Trophoblast cell (in vitro differentiated cells and primary cell): ENCODE measurements at places on chromosomes 1 and 21.

GRCh38 chr21:34531399-34531798 is 19.4 kb upstream of the KCNE1 start:
- DNase-seq = no peak

DNA sequence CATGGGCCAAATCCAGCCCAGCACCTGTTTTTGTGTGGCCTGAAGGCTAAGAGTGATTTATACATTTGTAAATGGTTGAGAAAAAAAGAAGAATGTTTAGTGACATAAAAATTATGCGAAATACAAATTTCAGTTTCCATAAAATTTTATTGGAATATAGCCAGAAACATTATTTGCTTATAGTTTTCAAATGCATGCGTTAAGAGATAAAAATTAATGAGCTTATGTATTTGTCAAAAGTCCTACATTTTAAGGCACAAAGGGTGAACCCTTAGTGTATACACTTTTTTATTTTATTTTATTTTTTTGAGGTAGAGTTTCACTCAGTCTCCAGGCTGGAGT is 2.1 kb downstream of the MORC3 start:
- no peak for DNase-seq

DNA sequence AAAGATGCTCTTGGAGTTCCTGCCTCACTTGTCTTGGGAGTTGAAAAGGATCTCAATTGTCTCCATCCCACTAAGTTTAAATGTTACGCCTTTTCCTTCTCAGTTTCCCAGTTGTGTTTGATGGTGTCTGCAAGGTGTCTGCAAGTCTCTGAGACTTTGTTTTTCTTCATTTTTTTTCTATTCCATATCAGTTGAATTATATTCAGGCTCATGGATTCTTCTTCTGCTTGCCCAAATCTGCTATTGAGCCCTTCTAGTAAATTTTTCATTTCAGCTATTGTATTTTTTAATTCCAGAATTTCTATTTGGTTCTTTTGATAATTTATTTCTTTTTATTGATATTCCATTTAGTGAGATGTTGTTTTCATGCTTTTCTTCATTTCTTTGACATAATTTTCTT is 47.4 kb upstream of the TSHB start:
- no peak for DNase-seq

- no peak for DNase-seq
Observed at GRCh38 chr1:46613661-46614603, 2.7 kb downstream of the MOB3C start.

DNA sequence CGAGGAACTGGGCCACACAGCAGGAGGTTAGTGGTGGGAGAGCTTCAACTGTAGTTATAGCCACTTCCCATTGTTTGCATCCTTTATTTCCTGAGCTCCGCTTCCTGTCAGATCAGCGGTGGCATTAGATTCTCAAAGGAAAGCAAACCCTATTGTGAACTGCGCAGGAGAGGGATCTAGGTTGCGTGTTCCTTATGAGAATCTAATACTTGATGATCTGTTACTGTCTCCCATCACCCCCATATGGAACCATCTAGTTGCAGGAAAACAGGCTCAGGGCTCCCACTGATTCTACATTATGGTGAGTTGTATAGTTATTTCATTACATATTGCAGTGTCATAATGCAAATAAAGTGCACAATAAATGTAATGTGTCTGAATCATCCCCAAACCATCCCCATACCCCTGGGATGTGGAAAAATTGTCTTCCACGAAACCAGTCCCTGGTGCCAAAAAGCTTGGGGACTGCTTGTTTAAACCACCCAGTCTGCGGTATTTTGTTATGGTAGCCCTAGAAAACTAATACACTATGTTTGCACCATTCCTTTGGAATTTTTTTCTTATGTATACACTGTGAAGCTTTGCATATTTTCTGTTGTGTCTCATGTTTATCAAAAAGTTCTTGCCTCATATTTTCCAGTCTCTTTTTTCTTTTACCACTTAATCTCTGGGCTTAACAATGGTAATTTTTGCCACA is 136.6 kb upstream of the IVNS1ABP start:
- DNase-seq = peak; percentile 53

DNA sequence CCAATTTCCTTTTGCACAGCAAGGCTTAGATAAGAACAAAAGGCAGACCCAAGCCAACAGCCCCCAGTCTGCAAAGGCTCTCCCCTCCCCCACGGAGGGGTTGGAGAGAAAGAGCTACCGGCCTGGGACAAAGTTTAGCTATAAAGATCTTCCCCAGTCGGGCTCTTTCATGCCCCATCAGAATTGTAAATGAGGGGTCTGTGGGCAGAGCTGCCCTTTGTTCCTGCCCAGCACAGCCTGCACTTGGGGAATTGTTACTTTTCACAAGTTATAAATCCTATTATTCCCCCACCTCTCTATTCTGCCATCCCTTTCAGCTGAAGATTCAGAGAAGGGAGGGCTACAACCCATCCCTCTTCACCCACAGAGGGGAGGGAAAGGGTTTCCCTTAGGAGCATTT is 3.5 kb downstream of the MYCL start:
- no peak for DNase-seq

- no peak for DNase-seq
Observed at GRCh38 chr1:204367193-204367858, 7.6 kb upstream of the PLEKHA6 start.

DNA sequence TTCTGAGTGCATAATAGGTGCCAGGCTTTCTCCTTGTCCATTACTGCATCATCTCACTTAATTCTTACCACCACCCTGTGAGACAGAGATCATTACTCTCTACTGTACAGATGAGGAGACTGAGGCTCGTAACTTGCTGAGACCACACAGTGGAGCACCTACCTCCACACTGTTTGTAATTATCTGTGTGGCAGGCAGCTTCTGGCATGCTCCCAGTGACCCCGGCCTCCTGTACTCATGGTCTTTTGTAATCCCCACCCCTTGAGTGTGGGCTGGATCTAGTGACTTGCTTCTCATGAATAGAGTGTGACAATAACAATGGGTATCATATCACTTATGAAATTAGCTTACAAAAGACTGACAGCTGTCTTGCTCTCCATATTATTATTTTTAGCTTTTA is 407.3 kb downstream of the MATN1 start:
- DNase-seq = no peak

DNA sequence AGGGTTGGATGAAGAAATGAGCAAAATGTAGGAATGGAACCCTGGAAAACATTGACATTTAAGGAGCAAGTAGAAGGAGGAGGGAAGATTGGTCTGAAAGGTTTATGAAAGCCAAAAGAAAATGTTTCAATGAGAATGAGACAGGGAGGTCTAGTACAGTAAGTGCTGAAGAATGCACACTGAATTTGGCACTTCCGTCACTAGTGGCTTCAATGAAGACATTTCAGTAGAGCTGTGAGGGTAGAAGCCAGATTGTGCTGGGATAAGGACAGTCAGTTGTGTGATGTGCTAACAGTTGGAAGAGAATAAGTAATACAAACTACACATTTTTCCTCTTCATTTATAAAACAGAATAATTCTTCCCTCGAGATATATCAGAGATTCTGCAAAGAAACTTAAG is 17.1 kb downstream of the THEM4 start:
- DNase-seq = peak; percentile 91

- DNase-seq = no peak
Observed at GRCh38 chr1:20974069-20974468, 187.0 kb upstream of the HP1BP3 start.

DNA sequence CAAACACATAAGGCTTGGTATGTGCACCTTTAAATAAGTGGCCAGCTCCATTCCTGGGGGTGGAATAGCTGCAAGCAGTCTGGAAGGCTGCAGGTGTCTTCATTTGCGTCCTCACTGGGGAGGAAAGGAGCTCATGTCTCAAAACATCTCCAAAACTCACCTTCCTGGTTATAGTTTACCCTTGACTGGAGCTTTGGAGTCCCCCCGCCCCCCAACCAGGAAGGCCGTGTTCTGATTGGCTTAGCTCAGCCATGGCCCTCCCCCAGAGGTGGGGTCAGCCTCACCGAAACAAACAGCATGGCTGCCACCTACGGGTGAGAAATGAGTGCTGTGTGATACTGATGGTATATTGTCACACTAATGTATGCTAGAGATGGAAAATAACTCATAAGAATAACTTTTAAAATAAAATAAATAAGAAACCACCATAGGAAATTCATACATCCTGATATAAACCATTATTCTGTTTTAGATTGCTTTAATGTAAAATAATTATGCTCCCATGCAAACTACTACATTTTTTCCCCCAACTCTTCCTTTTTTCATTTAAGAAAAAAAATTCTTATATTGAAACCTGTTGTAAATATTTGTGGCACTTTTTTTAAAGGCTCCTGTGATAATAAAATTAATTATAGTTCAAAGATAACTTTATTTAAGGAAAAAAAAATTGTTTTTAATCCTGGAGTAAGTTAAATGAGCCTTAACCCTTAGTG is 90.8 kb downstream of the ZP4 start:
- peak; percentile 72 for DNase-seq

DNA sequence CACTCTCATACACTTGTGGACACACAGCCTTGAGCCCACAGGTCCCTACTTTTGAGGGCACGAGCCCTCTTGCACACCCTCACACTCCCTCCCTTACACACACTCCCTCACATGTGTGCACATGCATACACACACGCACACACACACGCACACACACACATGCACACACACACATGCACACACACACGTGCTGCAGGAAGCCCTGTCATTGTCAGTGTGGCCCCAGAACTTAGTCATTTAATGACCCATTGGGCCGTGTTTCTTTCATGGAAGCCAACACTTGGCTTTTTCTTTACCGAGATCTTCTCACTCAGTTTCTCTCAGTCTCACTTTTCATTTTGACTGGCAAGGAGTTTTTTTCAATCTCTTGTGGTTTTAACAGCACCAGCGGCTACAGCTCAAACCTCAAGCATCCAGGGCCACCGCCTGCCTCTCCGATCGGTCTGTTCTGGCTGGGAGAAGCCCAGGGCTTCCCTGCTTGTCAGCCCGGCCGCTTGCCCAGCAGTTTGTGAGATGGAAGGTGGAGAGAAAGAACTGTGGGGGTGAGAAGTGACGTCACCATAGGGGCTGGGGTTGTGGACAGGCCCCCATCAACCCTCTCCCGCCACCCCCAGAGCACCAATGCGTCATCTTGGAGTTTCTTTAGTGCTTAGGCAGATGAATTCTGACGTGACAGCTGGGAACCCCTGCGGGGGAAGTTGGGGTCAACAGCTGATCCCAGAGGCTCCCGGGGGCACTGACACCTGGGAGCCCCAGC is 15.8 kb upstream of the TNFRSF8 start:
- no peak for DNase-seq

DNA sequence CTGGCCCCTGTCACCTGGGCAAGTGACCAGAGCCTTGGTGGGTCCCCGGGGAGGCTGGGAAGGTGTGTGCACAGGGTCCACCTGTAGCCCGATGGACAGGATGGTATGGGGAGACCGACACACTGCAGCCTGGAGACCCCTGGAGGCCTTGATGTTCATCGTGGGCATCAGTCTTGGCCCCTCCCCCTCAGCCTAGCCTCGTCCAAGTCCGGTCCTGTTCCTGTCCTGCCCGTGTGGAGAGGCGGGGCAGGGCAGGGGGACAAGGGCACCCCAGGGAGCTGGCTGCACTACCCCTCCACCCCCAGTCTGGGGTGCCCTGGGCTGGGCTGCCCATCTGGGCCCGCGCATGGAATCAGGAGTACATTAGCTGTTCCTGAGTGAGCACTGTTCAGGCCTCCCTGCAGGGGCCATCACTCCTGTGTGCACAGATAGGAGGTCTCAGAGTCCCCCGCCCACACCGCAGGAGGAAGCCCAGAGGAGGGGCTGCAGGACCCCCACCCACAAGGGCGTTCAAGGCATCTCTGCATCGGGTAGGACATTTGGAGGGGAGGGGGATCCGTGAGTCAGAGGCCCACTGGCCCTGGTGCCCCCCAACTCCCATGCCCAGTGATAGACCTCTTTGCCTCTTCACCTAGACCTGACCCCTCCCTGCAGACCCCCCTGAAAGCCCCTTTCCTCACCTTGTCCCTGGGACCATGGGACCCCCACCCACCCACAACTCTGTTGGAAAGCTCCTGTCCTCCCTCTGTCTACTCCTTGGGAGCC is 63.2 kb downstream of the WNT9A start:
- no peak for DNase-seq

DNA sequence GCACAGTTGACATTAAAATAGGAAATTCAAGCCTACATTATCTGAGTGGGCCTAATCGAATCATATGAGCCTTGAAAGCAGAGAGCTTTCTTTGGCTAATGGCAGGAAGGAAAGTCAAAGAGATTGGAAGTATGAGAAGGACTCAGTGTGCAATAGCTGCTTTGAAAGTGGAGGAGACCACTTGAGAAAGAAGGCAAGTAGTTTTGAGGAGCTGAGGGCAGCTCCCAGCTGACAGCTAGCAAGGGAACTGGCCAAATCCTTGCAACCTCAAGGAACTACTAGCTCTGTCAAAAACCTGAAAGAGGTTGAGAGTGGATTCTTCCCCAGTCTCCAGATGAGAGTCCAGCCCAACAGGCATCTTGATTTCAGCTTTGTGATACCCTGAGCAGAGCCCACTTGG is 149.0 kb upstream of the CACYBP start:
- no peak for DNase-seq

GRCh38 chr1:91120936-91121335 is 99.1 kb upstream of the ZNF644 start:
- DNase-seq = peak; percentile 22
